Fibroblast of skin of back (primary cell): ENCODE measurements at places on chromosomes 7 and 10.

DNA sequence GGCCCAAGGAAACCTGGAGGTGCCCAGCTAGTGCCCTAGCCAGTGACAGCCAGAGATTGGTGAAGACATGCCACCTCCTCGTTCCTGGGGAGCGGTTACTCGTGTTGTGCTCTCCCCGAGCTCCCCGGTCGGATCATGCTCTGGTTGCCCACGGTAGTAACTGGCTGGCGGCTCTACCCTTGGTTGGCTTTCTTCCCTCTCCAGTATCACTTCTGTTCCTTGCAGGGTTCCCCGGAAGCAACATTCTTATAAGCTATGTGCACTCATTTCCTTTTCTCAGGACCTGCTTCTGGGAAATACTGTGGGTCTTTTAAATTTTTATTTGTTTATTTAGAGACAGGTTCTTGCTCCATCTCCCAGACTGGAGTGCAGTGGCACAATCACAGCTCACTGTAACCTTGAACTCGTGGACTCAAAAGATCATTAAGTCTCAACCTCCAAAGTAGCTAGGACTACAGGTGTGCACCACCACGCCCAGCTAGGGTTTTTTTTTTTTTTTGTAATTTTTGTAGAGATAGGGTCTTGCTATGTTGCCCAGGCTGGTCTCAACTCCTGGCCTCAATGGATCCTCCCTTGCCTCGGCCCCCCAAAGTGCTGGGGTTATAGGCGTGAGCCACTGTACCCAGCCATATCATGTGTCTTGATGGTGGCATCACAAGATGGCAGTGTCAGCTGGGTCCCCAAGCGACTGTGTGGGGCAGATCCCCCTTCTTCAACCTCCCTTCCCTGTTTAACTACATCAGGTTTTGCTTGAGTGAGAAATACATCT, 6.9 kb upstream of the CALHM1 start:
- DNase-seq, result no peak

GRCh38 chr7:21146642-21147423, 281.1 kb upstream of the SP4 start:
- DNase-seq, result no peak

DNA sequence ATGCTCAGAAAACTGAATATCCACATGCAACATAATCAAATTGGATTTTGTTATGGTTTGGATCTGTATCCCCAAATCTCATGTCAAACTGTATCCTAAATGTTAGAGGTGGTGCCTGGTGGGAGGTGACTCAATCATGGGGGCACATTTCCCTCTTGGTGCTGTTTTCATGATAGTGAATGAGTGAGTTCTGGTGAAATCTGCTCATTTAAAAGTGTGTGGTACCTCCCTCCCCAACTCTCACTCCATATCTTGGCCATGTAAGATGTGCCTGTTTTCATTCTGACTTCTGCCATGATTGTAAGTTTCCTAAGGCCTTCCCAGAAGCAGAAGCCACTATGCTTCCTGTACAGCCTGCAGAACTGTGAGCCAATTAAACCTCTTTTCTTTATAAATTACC, 239.6 kb upstream of the KLF14 start:
- DNase-seq, result no peak

- no peak for DNase-seq
These were observed 235.5 kb downstream of the SKIDA1 start for GRCh38 chr10:21289961-21290360.

DNA sequence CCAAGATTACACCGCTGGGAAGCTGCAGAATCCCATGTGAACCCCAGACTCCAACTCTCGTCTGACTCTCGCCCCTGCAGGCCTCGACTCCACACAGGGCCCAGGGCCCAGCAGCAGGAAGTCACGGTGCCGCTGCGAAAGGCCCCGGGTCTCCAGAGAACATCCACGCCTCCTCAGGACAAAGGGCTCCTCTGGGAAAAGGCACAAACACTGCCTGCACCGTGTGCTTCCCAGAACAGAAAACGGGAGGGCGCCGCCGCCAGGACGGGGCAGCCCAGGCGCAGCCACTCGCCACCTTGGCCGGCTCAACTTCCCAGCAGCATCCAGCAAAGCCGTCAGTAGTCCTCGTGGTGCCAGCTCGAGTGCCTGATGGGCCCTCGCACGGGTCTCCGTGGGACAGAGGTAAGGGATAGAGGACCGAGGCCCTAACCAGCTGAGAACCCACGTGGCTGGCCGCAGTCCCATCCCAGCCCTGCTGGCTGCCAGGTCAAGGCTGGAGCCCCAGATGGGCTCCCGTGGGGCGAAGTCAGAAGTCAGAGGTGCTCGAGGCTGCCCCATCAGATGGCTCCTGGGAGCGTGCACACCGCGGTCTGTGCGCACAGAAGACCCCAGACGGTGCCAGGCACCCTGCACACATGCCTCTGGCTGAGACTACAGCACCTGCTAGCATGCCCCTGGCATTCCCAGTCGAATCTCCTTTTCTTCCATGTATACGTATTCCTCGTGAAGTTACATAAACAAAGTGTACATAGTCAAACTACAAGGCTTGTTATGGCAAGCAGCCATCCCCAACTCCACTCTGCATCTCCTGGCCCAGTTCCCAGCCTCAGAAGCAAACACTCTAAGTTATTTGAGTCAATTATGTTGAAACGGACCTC, 60.2 kb downstream of the MAD1L1 start:
- peak; percentile 94 for DNase-seq

DNA sequence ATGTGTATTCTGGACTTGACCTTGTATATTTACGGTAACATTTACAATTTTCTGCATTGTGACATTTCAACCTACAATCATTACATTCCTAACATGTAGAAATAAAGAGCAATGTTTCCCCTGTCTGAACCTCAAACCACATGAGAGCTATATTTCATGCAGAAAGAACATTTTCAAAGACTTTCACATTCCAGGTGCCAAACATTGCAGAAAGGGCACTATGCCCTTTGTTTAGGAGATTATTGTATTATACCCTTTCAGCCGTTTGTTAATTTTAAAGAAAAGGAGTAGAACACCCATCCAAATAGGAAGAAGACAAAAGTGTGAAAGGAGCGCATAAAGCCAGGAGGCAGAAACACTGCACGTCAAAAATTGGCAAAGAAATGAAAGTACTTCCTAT, 260.4 kb downstream of the RELN start:
- no peak for DNase-seq

- DNase-seq, result peak; percentile 67
These were observed 10.6 kb upstream of the LYZL2 start for GRCh38 chr10:30639946-30640786.

DNA sequence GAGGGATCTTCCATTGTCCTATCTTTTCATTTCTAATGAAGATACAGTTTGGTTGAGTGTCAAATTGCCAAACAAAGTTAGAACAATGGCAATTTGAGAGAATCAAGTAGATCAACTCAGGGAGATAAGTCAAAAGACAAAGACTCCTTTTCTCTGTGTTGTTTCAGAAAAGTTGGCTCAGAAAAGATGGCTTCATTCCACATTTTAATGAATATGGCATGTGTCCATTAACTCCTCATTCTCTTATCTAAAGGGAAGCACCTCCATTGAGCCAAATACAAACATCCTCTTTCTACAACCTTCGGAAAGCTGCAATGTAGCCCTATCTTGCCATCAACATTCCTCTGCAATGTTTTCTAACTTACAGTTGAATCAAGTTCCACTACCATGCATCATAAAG, 939.0 kb upstream of the C7orf33 start:
- no peak for DNase-seq

DNA sequence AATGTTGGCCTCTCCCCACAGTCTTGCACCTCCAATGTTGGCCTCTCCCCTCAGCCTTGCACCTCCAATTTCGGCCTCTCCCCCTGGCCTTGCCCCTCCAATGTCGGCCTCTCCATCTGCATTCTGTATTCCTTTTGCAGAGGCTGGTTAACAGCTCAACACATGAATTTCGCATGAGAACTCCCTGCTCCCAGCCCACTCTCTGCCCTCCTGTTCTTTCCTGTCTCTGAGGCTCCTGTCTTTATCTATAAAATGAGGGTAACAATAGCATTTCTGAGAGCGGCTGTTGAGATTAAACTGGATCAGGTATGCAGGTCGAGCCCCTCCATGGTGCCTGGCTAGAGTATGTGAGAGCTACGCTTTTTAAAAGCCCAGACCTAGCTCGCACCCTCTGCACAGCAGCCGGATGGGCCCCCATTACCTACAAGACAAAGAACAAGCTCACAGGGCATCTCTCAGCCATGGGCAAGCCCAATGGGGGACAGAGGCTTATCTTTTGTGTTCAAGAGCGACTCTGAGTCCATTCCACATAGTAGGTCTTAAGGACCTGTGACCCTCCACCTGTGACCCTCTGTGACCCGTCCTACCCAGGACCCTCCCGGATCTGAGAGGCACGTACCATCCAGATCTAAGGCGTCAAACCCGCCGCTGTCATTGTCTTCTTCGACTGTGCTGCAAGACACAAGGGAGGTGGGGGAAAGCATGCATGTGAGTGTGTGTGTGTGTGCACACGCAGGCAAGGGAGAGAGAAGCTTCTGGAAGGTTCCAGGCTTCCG, 82.2 kb upstream of the GNA12 start:
- no peak for DNase-seq

DNA sequence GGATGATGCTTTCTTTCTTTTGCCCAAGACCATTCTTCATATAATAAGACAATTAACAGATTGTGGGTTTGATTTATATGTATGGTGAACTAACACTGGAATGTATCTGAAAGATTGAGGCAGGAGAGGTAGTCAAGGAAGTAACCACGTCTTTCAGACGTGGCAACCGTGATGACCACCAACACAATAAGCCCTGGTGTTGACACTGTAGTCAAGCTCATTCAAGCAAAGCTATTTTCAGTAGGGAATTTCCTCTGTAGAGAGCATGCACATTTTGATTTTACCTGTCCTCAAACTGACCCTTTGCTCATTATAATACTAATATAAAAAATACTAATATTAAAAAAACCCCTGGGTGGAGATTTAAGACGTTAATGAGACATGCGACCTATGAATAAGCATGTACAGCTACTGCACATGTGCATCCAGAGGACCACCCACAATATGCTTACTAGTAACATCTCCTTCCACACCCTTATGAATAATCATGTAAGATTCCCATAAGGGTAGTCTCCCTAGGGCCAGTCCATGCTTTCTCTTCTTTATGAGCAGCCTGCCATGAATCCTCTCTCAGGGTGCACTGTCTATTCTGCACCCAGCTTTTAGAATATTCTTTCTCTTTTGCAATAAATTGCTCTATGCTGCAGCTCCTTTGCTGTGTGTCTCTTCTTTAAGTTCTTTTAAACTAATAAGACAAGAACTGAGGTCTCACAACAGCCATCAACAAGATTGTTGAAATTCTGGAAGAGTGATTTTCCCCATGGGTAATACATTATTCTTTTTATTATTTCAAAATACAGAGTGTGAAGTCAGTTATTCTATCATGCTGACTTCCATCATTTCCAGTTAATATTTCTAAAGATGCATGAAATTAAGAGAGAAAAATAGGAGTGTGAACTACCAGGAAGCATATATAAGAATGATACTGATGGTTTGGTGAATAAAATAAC, 151.3 kb upstream of the NPVF start:
- no peak for DNase-seq

DNA sequence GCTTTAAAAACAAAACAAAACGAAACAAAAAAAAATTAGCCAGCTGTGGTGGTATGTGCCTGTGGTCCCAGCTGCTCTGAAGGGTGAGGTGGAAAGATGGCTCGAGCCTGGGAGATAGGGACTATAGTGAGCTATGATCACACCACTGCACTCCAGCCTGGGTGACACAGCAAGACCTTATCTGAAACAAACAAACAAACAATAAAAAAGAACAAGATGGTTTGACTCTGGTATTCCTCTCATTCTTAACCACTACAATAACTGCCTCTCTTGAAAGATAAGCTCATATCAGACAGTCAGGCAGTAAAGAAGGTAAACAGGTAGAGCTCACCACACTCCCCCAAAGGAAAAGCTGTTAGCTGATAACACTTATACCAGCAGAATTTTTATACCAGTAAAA, 14.1 kb upstream of the DUSP5 start:
- no peak for DNase-seq

- DNase-seq, result peak; percentile 52
These were observed 251.1 kb upstream of the LRRN3 start for GRCh38 chr7:110839866-110840265.

GRCh38 chr7:51019891-51020870, 237.5 kb upstream of the GRB10 start:
- peak; percentile 87 for DNase-seq

GRCh38 chr7:66267249-66267648, 62.1 kb downstream of the TPST1 start:
- DNase-seq, result peak; percentile 76

DNA sequence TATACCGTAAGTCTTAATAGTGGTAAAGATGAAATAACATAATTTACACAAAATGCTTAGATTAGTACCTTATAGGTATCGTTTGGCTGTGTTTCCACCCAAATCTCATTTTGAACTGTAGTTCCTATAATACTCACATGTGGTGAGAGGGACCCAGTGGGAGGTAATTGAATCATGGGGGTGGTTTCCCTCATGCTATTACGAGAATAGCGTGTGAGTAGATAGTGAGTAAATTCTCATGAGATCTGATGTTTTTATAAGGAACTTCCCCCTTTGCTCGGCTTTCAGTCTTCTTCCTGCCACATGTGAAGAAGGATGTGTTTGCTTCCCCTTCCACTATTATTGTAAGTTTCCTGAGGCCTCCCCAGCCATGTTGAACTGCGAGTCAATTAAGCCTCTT, 426.3 kb upstream of the POT1 start:
- peak; percentile 90 for DNase-seq

DNA sequence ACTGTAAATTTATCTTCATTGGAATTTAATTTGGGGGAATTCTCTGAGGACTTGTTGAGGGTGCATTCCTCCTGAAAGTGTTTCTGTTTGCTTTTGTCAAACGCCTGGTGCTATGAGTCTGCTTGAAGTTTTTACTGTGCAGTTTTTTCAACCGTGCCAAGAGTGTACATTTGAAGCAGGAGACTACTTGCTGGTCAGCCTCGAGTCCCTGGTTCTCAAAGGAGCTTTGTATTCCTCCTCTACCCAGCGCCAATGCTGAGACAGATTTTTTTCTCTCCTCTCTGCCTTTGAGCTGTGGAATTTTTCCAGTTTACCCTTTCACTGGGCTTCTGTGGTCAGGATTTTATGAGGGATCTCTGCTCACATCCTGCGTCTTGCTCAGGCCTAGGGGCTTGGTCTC, 62.1 kb downstream of the NPY start:
- no peak for DNase-seq

- DNase-seq, result no peak
These were observed 386.4 kb downstream of the ETV1 start for GRCh38 chr7:13603016-13603415.

- peak; percentile 58 for DNase-seq
These were observed 30.4 kb downstream of the FOXK1 start for GRCh38 chr7:4712281-4713182.
